ENCODE measurements at places on chromosomes 4 and X. TPM values are rescaled to one million over a fixed set of nuclear protein-coding genes. Genes with fewer than 3 reads are reported as not detected.

Gene TAF7L
- total RNA-seq = 0.54 TPM

Gene ADAMTS3
- 1.1 TPM for total RNA-seq

Gene TLR1
- total RNA-seq = 15.2 TPM

Gene ESX1
- total RNA-seq = not detected

Gene UTP14A
- total RNA-seq = 18.2 TPM

Gene MAGEC1
- not detected for total RNA-seq
